ENCODE measurements at places on chromosomes 1 and 21. TPM values are rescaled to one million over a fixed set of nuclear protein-coding genes. Genes with fewer than 3 reads are reported as not detected.

The SPRR2B gene
- total RNA-seq, result not detected

The SLC44A5 gene
- total RNA-seq, result 2.2 TPM

The S100A7A gene
- not detected for total RNA-seq

The GJA4 gene
- total RNA-seq, result 0.50 TPM

Data from smooth muscle cell of the pulmonary artery (primary cell).